GOT3 (cell line): ENCODE measurements at places on chromosomes 7 and 10.

DNA sequence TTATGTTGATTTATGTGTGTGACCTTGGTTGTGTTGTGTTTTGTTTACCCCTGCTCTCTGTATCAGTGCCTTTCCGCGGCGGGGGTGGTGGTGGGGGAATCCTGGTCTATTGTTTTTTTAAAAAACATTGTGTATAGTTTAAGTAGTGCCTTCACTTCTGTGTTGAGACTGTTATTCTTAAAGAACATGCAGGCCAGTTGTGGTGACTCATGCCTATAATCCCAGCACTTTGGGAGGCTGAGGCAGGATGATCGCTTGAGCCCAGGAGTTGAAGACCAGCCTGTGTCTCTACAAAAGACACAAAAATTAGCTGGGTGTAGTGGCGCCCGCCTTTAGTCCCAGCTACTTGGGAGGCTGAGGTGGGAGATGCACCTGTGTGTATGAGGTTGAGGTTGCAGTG lies 429.0 kb upstream of the LRGUK start:
- DNase-seq = no peak

- no peak for DNase-seq
Measured at GRCh38 chr7:123657304-123657685, 1.6 kb downstream of the LMOD2 start.

DNA sequence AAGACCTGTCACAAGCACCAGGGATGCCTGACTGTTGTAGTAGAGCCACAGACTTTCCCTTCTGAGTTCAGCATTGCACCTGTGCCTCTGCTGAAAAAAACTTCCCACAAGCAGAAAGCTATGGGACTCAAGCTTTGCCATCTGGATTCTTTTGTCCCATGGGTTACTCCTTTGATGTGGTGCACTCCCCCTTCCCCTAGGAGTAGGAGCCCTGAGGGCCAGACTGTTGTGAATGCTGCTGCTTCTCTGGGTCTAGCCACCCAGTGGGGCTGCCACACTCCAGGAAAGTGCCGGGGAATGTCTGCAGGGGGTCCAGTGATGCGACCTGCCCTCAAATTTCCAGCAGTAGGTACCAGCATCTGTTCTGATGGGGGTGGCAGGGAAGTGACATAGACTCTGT lies 11.7 kb downstream of the CASP7 start:
- DNase-seq = no peak

DNA sequence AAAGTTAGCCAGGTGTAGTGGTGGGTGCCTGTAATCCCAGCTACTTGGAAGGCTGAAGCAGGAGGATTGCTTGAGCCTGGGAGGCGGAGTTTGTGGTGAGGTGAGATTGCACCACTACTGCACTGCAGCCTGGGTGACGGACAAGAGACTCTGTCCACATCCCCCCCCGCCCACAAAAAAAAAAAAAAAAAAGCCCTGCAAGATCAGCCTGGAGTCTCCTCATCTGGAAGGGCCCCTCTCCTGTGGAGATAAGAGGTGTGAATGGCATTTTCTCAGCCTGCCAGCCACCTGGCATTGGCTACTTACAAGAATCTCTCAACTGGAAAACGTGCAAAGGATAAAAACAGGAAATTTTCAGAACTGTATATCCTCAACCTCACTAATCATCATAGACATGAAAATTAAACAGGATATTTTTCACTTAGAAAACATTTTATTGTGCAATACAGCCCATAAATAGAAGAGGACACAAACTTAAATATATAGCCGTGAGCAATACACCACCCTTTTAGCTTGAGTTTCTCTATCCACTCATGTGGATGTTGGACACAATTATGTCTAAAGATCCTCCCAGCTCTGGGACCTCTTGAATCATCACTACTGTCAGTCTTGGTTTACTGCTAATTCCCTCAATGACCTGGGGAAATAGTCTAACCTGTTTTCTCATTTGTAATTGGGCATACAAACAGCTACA lies 11.3 kb upstream of the TSPAN15 start:
- DNase-seq = no peak

GRCh38 chr7:35992436-35992835 lies 160.6 kb upstream of the EEPD1 start:
- DNase-seq = no peak

GRCh38 chr10:132504501-132505272 lies 32.9 kb upstream of the INPP5A start:
- DNase-seq = no peak

DNA sequence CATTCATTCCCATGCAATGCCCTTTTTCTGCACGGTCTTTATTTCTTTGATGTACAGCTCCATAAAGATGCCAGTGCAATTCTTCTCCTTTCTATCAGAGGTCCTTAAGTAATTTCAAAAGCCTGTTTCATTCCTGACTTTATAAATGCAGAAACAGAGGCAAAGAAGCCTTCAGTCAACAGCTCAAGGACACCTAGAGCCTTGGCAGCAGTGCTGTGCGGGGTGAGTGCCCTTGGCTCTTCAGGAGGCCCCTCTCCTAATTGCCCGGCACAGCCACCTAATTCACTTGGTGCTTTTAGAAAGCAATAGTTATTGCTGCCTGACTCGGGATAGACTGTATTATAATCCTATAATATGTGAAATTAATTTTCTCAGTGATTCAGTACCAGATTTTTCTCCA lies 169.6 kb upstream of the KLF6 start:
- no peak for DNase-seq

DNA sequence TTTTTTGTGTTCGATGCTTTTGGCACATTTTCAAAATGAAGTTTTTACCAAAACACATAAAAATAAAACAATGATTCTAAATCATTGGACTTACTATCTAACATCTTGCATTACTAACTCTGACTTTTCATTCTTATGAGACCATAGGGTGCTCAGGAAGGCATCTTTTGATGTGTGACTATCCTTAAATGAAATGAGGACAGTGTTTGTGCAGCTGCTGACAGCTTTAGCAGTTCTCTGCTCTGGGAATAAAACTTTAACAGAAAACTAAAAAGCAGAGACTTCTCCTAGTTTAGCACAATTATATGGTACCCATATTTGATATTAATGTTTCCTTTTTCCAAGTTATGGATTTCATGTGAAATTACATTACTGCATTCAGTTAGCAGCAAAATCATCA lies 471.6 kb downstream of the ARL4A start:
- no peak for DNase-seq

DNA sequence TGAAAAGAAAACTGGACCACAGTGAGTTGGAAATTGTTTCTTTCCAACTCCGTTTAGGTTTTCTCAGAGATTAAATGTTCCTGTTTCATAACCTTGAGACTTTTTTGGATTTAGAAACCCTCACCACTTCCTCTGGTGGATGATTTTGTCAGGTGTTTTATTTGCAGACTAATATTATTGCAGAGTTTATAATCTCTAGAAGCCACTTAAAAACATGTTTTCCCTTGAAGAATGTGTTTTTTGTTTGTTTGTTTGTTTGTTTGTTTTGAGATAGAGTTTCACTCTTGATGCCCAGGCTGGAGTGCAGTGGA lies 520 bp upstream of the MICU1 start:
- no peak for DNase-seq

DNA sequence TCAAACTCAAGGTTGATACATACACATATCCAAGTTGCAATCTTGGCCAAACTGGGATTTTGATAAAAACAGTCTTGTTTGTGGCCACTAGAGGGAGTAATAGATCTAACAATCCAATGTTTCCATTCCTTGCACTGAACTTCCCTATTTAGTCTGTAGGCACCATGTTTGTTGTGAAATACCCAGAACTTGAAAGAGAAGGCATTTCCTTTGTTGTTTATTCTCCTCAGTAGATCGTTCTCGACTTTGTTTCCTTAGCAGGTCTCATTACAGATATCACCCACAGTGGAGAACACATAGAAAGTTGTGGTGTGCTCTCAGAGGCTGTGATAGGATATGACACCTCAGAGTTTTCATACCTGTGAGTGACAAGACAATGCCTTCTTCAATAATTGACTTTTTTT lies 70.3 kb upstream of the MXI1 start:
- no peak for DNase-seq

DNA sequence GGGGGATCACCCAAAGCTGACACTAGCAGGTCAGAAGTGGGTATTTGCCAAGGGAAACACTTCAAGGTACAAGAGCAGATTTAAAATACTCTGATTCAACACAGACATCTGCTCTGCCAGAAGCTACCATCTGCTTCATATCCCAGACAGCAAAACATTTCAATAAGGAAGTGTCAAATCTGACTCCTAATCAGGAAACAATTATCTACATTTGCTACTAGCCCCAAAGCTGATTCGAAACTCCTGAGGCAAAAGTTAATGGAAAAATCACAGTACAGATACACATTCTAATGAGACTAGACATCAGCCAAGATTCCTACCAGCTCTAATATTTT lies 48.9 kb downstream of the PARD3 start:
- no peak for DNase-seq

DNA sequence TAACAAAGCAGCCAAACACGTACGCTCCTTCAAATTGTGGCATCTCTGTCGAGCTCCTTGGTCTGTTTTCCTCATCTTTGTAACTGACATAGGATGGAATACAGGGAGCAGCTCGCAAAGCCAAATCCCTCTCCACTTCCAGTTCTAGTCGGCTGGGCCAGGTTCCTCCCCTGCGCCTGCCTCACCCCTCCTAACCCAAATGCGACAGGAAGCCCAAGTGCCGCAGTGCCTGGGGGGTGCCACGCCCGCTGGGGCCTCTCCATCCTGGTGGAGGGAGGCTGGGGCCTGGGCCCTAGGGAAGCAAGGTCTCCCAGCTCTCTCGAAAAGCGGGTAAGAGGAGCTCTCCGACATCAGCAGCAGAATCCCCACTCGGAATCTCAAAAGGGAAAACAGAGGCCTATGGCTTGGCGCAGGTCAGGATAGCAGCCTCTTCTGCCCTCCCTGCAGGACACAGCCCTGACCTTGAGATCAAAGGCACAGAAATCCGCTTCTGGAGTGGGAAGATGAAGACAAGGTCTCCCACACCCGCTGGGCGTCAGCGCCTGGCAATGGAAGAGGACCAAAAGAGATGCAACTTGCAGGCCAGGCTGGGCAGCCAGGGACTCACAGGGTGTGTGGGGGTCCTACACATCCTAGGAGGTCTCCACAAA lies 165.8 kb downstream of the NRF1 start:
- no peak for DNase-seq

DNA sequence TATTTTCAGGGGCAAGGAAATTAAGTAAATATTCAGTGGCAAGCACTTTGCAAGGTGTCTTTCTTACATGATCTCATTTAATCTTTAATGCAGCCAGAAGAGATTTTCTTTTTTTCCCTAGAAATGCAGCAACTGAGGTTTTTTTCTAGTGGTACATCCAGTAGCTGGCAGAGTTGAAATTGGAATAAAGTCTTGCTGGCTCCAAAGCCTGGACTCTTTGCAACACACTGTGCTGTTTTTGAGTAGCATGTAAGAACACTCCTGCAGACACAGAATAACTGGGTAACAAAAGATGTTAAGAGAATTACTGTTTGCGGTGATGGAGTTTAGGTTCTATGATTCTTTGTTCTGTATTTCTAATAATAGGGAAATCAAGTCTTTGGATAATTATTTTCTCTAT lies 123.6 kb downstream of the PON1 start:
- DNase-seq = no peak

- no peak for DNase-seq
Measured at GRCh38 chr10:100817268-100817839, 72.0 kb downstream of the PAX2 start.

GRCh38 chr10:18658271-18659124 lies 733 bp upstream of the ARL5B start:
- no peak for DNase-seq

DNA sequence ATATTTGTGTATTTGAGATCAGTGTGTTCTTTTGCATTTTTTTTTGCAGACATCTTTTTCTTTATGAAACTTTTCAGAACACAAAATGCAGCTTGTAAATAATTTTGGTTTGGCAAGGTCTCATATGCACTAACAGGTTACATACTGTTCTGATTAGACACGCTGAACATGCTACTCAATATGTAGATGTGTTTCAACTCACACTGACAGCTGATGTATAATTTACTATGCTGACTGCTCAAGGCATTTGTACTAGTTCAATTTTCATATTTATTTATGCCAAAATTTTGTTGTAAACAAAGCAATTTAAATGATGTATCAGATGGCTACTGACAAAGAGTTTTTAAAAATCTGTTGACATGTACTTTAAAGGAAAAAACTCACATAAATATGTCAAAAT lies 123.8 kb downstream of the TFEC start:
- DNase-seq = no peak

DNA sequence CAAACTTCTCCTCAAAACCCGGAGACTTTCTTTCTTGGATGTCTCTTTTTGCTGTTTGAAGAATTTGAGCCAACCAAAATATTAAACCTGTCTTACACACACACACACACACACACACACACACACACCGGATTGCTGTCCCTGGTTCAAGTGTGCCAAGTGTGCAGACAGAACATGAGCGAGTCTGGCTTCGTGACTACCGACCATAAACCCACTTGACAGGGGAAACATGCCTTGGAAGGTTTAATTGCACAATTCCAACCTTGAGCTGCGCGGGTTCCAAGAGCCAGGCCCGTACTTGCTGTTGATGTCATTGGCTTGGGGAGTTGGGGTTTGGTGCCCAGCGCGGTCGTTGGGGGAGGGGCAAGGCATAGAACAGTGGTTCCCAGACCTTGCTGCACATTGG lies 1.7 kb downstream of the EGFR start:
- DNase-seq = no peak
